ENCODE measurements at places on chromosomes 1 and 21.

GRCh38 chr1:42340093-42340492, 5.1 kb upstream of the FOXJ3 start:
- DNase-seq: peak; percentile 37

- DNase-seq: no peak
Observed at GRCh38 chr21:38354231-38354630, 97.4 kb downstream of the KCNJ15 start.

DNA sequence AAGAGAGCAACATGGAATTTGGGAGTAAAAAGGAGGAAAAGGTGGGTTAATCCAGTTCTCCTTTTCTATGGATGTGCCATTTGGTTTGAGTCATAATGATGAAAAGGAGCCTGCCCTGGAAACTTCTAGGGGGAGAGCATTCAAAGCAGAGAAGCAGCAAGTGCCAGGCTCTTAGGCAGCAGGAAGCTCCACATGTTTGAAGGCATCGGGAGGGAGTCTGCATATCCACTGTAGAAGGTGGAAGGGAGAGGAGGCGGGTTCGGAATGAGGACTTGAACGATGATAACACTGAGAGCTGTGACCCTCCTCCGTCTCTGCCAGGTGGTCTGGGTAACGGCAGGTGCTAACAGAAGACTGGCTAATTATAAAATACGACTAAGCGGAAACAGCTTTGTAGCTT, 128.2 kb downstream of the RYR2 start:
- DNase-seq: no peak

DNA sequence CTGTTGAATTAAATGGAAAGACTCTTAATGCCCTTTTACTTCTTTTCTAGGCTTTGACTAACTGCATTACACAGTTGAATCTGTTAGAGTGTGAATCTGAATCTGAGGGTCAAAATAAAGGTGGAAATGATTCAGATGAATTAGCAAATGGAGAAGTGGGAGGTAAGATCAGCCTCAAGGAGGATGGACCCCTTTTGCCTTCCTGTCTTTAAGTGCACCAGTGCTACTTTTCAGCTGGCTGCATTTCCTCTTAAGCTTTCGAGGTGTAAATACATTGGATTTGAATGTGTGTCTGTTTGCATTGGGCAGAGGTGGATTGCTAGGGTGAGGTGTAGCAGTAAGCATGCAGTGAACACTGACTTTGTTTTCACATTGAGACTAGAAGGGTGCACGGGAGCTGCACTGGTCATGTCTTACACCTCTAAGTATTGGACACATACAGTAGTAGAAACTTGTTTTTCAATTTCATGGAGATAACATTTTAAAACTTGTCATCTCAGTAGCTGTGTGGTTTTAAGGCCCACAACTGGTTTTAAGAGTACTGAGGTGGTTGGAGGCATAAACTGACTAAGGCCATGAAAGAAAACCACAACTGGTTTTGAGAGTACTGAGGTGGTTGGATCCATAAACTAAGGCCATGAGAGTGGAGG, 35.4 kb downstream of the MIA3 start:
- no peak for DNase-seq

- DNase-seq: peak; percentile 55
Observed at GRCh38 chr1:65027666-65028358, 61.5 kb upstream of the JAK1 start.

- no peak for DNase-seq
Observed at GRCh38 chr1:218492874-218493273, 147.7 kb downstream of the TGFB2 start.

DNA sequence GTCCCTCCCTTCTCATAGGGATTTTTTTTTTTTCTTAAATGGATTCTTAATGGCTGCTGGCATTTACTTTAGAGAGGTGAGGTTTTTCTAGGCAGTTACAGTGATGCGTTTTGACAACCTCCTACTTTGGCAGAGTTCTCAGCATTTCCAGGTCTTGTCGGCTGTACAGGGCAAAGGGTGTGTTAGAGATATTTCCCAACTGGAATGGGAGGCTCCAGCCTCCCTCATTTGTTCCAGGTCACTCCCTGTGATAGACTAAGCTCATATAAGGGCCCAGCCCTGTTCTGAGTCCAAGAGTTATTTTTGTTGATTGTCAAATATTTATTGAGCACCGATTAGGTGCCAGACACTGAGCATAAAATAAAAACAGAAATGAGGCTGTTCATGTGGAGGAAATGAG, 7.6 kb upstream of the XKR8 start:
- DNase-seq: no peak

DNA sequence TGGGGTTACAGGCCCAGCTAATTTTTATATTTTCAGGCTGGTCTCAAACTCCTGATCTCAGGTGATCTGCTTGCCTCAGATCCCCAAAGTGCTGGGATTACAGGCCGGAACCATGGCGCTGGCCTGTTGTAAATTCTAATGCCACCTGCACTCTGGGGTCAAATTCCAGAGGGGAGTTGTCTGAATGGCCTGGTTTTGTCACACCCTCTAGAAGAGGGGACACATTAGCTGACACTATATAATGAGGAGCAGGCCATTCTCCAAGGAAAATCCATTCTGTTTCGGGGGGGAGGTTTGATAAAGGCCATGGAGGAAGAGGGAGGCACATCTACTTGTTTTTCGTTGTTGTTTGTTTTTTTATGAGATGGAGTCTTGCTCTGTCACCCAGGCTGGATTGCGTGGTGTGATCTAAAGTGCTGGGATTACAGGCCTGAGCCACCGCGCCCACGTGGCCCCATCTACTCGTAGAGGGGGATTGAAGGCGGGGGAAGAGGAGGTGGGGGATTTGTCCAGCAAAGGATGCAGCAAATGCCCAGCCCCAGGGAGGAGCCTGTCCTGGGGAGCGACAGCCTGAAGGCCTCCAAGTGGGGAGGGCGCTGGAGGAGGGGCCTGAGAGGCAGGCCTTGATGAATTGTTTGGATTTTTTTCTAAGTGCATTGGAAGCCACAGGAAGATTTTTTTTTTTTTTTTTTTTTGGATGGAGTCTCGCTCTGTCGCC, 78.4 kb upstream of the SLC45A1 start:
- DNase-seq: peak; percentile 13

GRCh38 chr1:30507401-30508174, 215.8 kb downstream of the MATN1 start:
- DNase-seq: no peak

- DNase-seq: no peak
Observed at GRCh38 chr1:118200836-118201235, 15.8 kb upstream of the SPAG17 start.
